ENCODE measurements at places on chromosomes 16 and 17.

DNA sequence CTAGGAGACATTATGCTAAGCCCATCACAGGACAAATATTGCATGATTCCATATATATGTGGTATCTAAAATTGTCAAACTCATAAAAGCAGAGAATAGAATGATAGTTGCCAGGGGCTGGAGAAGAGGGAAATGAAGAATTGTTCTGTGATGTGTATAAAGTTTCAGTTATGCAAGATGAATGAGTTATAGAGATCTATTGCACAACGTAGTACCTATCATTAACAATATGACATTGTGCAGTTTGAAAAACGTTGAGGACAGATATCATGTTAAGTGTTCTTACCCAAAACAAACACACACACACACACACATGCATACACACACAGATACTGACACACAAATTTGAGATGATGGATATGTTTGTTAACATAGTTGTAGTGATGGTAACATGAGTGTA lies 871.6 kb upstream of the GOT2 start:
- DNase-seq, result no peak

DNA sequence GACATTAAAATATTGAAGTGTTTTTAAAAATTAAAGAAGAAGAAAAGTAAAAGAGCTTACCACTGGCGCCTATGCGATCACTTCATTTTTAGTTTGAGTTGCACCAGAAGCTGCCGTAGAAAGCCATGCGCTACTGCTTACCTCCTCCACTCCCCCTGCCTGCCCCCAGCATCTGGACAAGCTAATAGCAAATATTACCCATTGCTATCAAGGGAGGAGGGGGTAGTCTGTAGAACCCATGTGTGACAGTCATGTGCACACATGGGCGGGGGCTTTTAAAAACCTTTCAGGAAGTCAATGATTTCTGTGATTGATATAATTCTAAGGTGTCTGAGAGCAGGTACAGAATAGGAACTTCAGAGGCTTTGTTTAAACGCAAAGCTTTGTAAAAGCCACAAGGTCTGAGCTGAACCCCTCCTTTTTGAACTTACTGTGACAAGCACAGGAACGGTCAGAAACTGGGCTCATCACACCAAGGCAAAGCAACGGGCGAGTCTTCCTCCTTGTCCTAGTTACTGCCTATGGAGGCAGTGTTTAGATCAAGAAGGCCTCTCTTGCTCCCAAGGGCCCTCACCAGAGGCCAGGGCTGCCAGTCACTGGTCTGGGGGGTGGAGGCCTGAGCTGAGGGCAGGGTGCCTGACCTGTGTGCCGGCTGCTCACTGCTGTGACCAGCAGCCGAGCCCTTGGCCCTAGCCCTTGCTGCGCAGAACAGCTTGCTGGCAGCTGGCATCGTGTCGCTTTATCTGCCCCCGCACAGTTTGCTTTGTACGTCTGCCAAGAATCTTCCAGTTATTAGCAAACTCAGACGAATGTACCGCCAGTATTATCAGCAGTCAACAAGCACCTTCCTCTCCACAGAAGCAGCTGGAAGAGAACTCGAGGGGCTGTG lies 15.0 kb downstream of the GINS2 start:
- peak; percentile 60 for DNase-seq

GRCh38 chr17:4935650-4936049 lies 3.6 kb downstream of the GP1BA start:
- no peak for DNase-seq

- no peak for DNase-seq
Measured at GRCh38 chr17:30378241-30378824, 394 bp upstream of the CPD start.

DNA sequence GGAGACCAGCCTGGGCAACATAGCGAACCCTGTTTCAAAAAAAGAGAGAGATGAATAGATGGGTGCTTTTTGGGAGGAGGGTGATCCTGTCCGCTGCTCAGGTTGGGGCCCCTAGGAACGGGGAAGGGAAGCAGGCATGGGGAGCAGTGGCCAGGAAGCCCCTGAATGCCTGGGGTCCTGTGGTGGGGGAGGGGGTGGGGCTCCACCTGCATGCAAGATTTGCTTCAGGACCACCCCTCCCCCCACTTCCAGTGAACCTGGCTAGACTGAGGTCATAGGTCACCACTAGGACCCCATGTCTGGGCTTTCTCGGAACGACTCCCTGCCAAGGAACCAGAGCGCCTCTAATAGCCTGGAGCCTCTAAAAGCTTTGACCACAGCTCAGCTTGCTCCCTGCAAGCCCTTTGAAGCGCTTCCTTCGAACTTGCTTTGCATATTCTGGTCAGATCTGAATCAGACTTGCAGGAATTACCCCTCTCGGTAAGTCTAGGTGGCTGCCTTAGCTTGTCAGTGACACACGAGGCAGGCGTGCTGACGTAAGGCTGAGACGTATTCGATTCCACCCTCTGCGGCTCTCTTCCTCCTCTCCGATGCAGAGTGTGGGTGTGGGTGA lies 3.7 kb downstream of the SOCS3 start:
- DNase-seq, result no peak

GRCh38 chr16:46894036-46894672 lies 10.0 kb downstream of the GPT2 start:
- no peak for DNase-seq

DNA sequence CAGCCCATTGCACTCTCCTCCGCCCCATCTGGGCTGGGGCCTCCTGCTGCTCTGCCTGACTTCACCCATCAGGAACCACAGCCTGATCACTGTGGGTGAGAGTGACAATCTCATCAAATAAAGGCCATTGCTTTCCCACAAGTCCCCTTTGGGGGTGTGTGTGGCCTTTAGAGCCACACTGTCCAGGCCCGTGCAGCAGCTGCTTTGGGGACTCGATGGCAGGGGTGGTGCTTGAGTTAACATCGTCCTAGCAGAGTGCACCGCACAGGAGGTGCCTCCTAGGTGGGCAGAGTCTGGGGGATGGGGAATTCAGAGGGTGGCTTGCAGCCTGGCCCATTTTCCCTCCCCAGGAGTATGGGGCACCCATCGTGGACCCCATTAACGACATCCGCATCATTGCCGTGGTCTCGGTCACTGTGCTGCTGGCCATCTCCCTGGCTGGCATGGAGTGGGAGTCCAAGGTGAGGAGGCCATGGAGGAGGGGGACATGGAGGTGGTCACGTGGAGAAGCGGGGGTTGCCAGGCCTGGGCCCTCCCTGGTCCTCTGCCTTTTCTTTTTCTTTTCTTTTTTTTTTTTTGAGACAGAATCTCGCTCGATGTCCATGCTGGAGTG lies 5.4 kb downstream of the SLC12A3 start:
- DNase-seq, result no peak

GRCh38 chr17:61402978-61403800 lies 3.5 kb downstream of the TBX2 start:
- DNase-seq, result peak; percentile 60

DNA sequence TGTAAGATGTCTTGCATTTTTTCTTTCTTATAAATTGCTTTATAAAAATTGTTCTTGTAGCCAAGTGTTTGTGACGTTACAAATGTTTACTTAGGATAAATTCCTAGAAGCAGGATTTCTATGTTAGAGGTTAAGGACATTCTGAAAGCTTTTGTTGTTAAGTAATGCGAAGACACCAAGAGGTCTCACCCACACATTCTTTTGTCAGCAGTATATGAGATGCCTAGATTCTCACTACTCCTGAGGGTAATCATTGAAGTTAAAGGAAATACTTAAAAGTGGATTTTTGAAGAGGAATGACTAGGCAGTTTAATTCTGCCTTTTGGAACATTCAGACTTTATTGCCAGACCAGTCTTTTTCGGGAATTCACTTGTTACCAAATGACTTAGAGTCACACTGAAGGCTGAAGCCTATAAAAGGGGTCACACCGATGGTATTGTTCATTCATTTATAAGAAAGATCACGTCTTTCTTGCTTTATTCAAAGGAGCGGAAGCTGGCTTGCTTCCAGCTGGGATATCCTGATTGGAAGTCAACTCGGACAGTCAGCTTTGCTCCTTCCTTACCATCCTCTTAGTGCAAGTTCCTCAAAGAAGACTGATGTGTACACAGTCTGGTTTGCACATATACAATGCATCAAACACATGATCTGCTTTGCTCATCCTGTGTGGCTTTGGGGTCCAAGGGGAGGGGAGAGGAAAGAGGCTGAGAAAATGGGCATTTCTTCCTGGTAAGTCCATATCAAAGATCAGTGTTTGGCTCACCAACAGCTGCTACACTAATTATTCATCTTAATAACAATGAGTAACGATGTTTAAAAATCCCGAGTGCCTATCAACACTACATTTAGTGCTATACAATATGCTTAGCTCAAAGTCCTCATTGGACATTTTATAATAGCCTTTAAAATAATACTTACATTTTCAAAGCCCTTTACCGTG lies 160.0 kb downstream of the MAP2K6 start:
- no peak for DNase-seq

DNA sequence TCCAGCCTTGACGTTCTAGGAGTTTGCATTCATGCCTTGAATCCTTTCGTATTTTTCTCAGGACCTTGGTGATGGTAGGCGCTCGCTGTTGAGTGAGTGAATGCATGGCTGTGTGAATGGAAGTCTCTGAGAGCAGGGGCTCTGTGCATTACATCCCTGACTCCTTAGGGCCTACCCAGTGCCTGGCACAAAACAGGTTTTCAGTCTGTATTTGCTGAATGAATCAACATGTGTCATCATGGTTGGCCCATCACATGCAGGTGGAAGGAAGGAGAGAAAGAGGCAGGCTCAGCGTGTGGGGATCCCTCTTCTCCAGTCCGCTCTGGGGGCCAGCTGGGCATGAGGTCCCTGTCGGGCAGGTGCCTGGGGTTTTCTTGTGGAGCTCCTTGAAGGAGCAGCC lies 8.7 kb downstream of the RAP1GAP2 start:
- DNase-seq, result no peak

DNA sequence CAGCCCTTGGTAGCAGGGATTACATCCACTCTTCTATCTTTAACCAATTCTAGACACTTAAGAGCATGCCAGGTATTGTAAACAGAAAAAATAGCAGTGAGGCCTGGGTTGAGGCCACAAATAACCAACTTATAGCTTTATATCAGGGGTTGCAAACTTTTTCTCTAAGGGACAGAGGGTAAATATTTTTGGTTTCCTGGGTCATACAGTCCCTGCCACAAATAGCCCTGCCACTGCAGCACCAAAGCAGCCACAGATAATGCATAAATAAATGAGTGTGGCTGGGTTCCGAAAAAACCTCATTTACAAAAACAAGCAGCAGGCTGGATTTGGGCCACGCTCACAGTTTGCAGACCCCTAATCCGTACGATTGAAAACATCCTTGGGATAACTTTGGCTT lies 46.7 kb downstream of the STAT3 start:
- DNase-seq, result no peak

- DNase-seq, result no peak
Measured at GRCh38 chr16:1532081-1532760, 1.2 kb upstream of the TMEM204 start.

DNA sequence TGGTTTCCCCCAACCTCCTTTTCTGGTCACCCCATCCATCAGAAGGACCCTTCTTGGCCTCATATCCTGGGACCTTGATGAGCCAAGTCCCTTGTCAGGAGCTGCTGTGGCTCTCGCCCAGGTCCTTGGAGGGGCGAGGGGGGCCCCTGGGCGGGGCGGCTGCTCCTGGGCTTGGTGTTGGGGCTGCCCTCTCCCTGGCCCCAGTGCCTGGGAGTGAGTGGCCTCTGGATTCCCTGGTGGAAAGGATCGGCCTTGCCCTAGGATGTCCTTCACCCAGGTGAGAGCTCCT lies 6.2 kb upstream of the NOTUM start:
- DNase-seq, result no peak

DNA sequence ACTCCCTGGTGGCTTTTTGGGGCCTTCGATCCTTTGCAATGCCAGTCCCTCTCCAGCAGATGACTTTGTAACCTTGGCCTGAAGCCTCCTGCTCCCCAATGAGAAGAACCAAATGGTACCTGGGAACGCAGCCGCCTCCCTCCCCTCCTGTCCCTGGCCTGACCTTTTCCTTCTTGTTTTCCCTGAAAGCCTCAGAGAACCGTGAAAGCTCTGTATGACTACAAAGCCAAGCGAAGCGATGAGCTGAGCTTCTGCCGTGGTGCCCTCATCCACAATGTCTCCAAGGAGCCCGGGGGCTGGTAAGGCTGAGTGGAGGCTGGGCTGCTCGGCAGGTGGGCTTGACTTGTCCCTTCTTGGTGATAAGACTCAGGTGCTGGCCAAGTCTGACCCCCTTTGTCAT lies 88.0 kb downstream of the SDR42E1 start:
- DNase-seq, result no peak

- DNase-seq, result no peak
Measured at GRCh38 chr17:48556229-48556575, 11.3 kb upstream of the HOXB2 start.

GRCh38 chr17:60314423-60314822 lies 77.5 kb downstream of the USP32 start:
- DNase-seq, result no peak
